ENCODE measurements at places on chromosomes 5 and 9.

DNA sequence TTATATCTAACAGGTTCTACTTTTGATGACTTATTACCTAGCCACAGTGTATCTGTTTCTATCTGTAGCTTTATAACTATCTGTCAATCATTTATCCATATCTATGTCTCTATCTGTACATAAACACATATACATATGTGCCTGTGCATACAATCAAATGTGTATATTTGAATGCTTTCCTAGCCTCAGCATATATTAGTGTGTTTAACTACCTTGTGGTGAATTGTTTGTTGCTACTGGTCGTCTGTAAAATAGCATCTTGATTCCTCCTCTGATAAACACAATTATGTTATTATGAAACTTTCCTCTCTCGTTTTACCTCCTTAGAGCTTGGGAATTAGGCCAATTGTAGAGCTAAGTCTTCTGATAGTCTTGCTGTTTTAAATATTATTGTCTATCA lies 44.4 kb downstream of the PARP8 start:
- DNase-seq: no peak

- no peak for DNase-seq
Observed at GRCh38 chr5:15798006-15798405, 298.0 kb downstream of the FBXL7 start.

DNA sequence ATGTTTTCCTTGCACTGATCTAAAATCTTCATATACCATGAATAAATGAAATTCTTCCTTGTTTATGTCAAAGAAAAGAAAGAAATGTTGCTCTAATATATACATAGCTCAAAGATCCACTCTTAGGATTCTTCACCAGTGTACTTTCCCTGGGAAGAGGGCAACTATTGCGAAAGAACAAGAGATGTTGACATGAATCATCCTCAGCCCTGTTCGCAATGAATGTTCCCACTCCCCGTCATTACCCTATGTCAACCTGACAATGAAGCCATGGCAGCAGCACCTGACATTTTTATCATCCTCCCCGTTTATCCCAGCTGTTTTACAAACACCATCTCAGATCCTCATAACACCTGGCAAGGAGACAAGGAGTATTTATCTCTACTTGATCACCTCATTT lies 409.1 kb upstream of the GRIA1 start:
- DNase-seq: peak; percentile 57

DNA sequence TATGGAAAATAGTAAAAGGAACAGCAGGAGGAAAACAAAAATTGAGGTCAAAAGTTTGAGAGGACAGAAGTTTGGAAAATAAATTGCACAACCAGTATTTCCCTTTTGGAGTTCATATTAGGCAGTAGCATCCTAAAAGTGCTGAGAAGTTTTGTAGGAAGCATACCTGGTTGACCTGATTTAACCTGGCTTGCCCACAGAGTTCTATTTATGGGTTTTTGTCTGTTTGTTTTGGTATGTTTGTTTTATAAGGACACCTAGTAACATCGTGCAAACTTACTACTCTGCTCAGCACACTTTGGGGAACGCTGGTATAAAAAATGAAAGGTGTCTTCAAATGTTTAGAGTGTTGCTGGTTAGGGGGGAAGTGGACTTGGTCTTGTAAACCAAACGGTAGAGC lies 15.1 kb downstream of the ADRB2 start:
- DNase-seq: no peak

DNA sequence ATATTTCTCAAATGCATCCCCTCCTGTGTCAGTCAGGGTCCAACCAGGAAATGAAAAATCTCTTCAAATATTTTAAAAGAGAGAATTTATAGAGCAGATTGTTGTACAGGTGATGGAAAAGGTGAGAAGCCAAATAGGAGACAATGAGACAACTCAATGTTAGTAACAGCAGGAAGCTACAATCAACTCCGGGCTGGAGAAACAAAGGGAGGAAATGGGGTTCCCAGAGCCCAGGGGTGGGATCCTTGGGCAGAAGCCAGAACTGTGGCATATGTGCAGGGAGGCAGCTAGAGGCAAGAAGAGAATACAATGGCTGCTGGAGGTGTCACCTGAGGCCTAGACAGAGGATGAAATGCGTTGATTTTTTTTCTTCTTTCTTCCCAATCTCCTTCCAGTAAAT lies 361.8 kb upstream of the ACTBL2 start:
- DNase-seq: peak; percentile 8

DNA sequence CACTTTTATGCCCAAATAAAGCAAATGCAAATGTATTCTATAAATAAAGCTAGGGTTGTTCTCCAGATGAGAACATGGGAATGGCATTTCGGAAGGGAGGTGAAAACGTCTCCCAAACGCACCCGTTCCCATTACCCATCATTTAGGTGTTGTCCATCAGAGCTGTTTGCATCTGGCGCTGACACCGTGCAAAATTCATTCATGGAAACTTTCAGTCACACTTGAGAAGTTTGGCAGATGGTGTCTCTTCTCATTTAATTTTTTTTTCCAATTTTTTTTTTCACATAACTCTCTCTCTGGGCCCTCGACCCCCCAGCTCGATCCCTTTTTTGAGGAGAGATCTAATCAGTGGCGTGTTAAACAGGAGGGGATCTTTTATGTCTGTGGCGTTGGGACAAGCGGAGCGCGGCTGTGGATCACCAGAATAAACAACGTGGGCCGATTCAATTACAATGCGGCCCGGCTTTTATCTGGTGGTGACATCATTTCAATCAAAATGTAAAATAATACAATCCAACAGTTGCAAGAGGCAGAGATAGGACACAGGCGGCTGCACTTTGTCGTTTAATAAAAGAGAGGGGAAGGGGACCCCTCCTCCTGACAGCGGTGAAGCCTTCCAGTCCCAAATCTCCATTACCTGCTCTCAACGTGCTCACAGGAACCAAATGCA lies 246.1 kb upstream of the IRX4 start:
- no peak for DNase-seq

GRCh38 chr5:92956886-92957285 lies 624.1 kb downstream of the NR2F1-AS1 start:
- no peak for DNase-seq

- DNase-seq: peak; percentile 49
Observed at GRCh38 chr9:14347406-14348122, 33.6 kb upstream of the NFIB start.

DNA sequence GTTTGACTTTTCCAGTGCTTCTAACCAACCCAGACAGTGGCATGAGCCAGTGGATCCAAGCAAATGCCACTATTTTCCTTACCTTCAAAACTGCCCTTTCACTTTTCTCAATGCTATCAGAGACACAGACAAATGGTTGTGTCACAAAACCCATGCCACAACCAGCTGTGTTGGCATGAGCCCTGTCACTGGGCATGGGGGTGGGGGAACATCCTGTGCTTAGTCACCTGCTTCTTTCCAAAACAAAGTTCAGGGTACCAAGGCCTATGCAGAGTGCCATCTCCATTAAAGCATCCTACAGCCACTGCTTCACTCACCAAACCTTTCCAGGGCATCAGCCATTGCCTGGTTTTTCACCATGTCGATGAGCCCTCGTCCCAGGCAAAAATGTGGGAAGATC lies 30.1 kb downstream of the NIPSNAP3B start:
- no peak for DNase-seq

Data from NCI-H2081 (cell line).